Activated CD4-positive, alpha-beta T cell treated with anti-CD3 and anti-CD28 coated beads for 36 hours (primary cell): ENCODE measurements at places on chromosomes 7 and 10.

DNA sequence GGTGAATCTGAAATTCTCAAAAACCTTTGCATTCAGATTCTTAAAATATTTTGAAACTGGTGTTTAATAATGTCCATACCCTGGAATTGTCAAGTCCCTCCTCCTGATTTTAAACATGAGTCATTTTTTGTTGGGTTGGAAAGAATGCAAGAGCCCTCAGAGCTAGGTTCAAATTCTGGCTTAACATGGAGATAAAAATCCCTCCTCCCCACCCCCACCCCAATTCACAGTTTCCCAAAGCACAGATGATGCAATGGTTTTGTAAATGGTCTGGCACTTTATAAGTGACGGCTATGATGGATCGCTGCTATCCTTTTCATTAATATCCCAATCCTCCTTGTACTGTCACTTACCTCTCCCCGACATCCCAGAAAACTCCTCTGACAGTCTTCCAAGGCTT is 332.8 kb downstream of the PLXNA4 start:
- H3K4me1 ChIP-seq: no peaks in the 10 kb centered on the region
- H3K4me3 ChIP-seq: no peak overlapping the region
- peaks cover 10% of the 10 kb centered on the region for H3K27me3 ChIP-seq
- no peaks in the 10 kb centered on the region for H3K36me3 ChIP-seq

DNA sequence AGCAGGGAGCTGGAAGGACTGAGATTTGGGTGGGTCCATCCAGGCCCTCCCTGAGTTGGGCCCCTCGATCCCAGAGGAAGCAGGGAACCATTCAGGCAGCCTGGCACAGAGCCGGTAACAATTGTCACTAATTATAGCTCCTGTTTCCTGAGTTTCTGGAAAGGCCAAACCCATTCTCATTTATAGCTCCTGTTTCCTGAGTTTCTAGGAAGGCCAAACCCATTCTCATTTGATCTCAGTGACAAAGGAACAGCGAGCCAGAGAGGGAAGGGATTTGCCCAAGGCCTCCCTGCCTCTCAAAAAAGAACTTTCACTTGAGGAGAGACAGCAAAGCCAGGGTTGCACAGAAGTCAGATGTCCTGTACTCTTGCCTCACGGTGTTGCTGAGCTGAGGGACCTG is 521.9 kb downstream of the TYW1 start:
- no peak for DNase-seq
- H3K4me3 ChIP-seq: no peak overlapping the region
- no peaks in the 10 kb centered on the region for H3K36me3 ChIP-seq
- H3K27me3 ChIP-seq: no peaks in the 10 kb centered on the region

- DNase-seq: no peak
- no peaks in the 10 kb centered on the region for H3K36me3 ChIP-seq
- H3K4me3 ChIP-seq: no peak overlapping the region
- no peak overlapping the region for H3K27ac ChIP-seq
- peaks cover 6% of the 10 kb centered on the region for H3K27me3 ChIP-seq
- H3K4me1 ChIP-seq: no peaks in the 10 kb centered on the region
Observed at GRCh38 chr10:126087796-126088505, 191.6 kb downstream of the FANK1 start.

DNA sequence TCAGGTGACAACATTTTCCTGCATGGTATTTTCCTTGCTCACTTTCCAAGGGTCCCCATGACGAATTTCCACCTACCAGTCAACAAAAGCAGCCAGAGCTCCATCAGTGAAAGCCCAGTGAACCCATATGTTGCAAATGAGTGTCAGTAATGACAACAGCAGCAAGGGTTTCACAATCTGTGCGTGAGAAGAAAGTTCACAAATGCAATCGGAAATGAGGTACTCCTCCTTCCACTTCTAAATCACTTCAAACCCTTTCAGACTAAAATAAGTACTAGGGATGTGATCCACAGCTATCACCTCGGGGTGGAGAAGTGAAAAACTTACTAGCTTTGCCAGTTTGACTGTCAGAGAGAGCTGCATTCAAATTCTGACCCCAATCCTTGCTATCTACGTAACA is 55.6 kb upstream of the BET1 start:
- no peak overlapping the region for H3K27ac ChIP-seq
- peaks cover 26% of the 10 kb centered on the region for H3K27me3 ChIP-seq
- no peak overlapping the region for H3K4me3 ChIP-seq
- peaks cover 16% of the 10 kb centered on the region for H3K4me1 ChIP-seq

GRCh38 chr10:78210548-78210947 is 176.9 kb downstream of the RPS24 start:
- peaks cover 4% of the 10 kb centered on the region for H3K27me3 ChIP-seq
- H3K4me1 ChIP-seq: peaks cover 2% of the 10 kb centered on the region
- no peak overlapping the region for H3K27ac ChIP-seq

DNA sequence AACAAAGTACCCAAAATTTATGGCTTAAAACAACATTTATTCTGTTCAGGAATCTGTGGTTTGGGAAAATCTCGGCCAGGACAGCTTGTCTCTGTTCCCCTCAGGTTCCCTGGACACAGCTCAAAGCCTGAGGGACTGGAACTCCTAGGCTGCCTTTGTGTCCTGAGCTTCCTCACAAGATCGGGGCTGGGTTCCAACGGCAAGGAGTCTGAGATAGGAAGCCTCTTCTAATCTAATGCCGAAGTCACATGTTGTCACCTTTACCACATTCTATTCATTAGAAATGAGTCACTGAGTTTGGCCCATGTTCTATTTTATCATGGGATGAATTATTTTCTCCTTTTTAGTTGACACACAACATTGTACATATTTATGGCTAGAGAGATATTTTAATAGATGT is 80.5 kb downstream of the ANKRD26 start:
- DNase-seq: no peak
- H3K36me3 ChIP-seq: peaks cover 13% of the 10 kb centered on the region

GRCh38 chr7:150830937-150831336 is 21.4 kb upstream of the AOC1 start:
- no peak overlapping the region for H3K27ac ChIP-seq
- no peaks in the 10 kb centered on the region for H3K36me3 ChIP-seq
- H3K4me1 ChIP-seq: no peaks in the 10 kb centered on the region
- H3K4me3 ChIP-seq: no peak overlapping the region

DNA sequence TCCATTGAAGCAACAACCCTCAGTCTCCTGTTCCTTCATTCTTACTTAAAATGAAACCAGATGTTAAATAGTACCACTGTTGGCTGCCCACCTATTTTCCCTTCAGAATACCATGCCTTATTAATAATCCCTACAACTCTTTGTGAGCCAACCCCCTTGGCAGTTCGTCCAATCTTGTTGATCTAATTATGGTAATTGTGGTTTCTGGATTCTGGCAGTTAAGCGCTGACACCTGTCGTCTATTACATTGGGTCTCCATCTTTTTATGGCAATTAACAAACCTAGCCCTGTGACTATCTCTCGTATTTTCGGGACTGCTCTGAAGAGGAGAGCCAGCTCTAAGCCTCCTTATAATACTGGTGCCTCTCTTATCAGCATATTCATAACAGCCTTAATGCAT is 432.0 kb downstream of the ATRNL1 start:
- no peak for DNase-seq
- no peak overlapping the region for H3K27ac ChIP-seq
- no peak overlapping the region for H3K4me3 ChIP-seq
- H3K36me3 ChIP-seq: no peaks in the 10 kb centered on the region
- H3K27me3 ChIP-seq: no peaks in the 10 kb centered on the region

DNA sequence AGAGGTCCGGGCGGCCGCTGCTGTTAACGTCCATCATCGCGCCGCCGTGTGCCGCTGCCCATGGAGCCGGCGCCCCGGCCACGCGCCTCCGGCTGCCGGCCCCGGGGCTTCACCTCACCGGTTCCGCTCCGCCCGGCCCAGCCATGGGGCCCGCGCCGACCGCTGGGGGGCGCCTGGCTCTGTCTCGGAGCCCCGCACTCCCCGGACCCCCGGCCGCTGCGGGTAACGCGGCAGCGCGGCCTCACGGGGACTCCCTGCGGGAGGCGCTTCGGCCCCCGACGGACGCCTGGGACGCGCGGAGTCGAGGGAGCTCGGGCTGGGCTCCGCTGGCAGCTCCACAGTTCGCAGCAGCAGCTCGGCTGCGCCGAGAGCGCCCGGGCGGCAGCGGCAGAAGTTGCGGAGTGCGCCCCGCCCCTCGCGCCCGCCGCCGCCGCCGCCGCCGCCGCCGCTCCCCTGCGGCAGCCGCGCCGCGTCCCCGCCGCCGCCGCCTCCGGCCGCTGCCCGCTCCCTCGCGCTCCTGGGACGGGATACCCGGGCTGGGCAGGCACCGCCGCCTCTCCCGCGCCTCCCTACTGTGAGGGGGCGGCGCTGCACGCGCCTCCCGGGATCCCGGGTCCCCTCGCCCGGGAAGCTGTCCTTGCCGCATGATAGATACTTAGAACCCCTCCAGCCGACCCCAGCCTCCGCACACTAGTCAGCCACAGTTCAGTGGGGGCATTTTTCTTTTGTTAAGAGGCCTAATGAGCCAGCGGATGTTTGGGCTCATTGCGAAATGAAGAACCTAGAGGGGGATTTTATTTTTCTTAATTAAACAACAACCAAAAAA is at the start of gene HTR7:
Gene HTR7 (minus strand): TSS at position 405 of the 826 bp plus-strand sequence. CDS start 368 bp downstream, at position 37.
- no peak within 1 kb of the TSS for H3K27ac ChIP-seq
- DNase-seq: peak; percentile 66
- peaks cover 9% of the 10 kb centered on the region for H3K4me1 ChIP-seq

GRCh38 chr7:121275204-121275603 is 53.6 kb upstream of the WNT16 start:
- peaks cover 38% of the 10 kb centered on the region for H3K27me3 ChIP-seq
- no peak overlapping the region for H3K27ac ChIP-seq
- DNase-seq: no peak
- no peak overlapping the region for H3K4me3 ChIP-seq

- H3K27ac ChIP-seq: no peak overlapping the region
- no peaks in the 10 kb centered on the region for H3K36me3 ChIP-seq
- no peak for DNase-seq
- H3K4me3 ChIP-seq: no peak overlapping the region
- H3K4me1 ChIP-seq: peaks cover 16% of the 10 kb centered on the region
Observed at GRCh38 chr7:101021703-101022102, 1.8 kb downstream of the MUC17 start.

- peaks cover 1% of the 10 kb centered on the region for H3K27me3 ChIP-seq
- H3K27ac ChIP-seq: no peak overlapping the region
- no peaks in the 10 kb centered on the region for H3K36me3 ChIP-seq
- H3K4me1 ChIP-seq: peaks cover 17% of the 10 kb centered on the region
- DNase-seq: no peak
Observed at GRCh38 chr7:34727464-34727995, 69.5 kb downstream of the NPSR1 start.

GRCh38 chr7:5519515-5519928 is 95.9 kb upstream of the TNRC18 start:
- DNase-seq: no peak
- no peaks in the 10 kb centered on the region for H3K27me3 ChIP-seq

DNA sequence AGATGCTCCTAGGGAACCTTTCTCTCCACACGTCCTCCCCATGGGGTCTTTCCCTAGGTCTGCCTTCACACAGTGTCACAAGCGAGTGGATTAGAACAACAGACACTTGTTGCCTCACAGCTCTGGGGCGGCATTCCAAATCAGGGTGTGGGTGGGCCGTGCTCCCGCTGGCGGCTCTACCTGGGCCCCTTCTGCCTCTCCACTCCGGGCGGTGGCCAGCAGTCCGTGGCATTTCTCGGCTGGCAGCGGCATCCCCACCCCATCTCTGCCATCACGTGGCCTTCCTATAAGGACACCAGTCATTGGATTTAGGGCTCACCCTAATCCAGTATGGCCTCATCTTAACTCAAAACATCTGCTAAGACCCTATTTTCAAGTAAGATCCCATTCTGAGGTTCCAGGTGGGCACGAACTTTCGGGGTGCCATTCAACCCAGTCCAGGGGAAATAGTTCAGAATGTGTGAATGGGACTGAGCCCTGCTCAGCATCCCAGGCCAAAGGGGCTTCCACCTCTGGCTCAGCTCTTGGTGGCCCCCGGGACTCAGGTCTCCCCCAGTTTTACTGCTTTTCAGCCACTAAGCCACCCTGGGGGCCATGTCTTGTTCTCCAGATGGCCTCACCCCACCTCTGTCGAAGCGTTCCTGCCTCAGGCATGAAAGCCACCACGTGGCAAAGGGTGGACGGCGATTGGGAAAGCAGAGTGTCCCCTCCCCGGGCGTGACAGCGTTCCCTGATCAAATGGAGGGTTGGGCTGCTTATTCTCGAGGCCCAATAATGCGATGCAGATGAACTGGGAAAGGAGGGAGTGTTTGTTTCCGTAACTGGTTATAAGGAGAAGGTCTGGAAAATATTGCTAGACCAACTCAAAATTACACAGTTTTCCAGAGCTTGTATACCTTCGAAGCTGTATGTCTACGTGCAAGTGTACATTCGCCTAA is 350.0 kb downstream of the GLRX3 start:
- no peaks in the 10 kb centered on the region for H3K27me3 ChIP-seq
- H3K4me1 ChIP-seq: no peaks in the 10 kb centered on the region
- no peak overlapping the region for H3K27ac ChIP-seq
- H3K4me3 ChIP-seq: no peak overlapping the region
- no peaks in the 10 kb centered on the region for H3K36me3 ChIP-seq
- DNase-seq: no peak

- DNase-seq: no peak
- peaks cover 13% of the 10 kb centered on the region for H3K4me1 ChIP-seq
- no peak overlapping the region for H3K27ac ChIP-seq
- no peak overlapping the region for H3K4me3 ChIP-seq
Observed at GRCh38 chr10:70135684-70136083, 3.1 kb upstream of the AIFM2 start.

DNA sequence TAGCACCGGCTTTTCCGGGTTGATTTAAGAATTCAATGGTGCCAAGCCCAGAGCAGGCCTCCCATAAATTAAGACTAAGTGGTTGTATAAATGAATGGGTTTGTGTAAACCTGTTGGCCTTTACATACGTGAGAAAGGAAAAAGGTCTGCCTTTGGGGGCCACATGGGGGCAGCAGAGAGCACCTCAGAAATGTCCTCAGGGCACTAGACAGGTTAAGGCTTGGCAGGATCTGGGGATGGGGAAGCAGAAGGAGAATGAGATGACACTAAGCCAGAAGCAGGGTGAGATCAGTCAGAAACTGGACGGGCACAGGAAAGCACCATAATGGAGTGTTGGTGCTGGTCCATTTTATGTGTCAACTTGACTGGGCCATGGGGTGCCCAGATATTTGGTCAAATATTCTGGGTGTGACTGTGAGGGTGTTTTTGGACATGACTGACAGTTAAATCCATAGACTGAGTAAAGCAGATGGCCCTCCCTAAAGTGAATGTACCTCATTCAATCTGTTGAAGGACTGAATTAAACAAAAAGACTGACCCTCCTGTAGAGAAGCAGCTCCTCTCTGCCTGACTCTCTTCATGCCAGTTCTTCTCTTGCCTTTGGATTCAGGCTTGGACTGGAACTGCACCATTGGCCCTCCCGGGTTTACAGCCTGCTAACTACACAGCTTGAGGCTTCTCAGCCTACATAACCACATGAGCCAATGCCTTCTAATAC is 58.9 kb downstream of the FRMPD2 start:
- H3K36me3 ChIP-seq: no peaks in the 10 kb centered on the region
- H3K27me3 ChIP-seq: peaks cover 5% of the 10 kb centered on the region
- peak; percentile 72 for DNase-seq
- H3K4me1 ChIP-seq: no peaks in the 10 kb centered on the region

DNA sequence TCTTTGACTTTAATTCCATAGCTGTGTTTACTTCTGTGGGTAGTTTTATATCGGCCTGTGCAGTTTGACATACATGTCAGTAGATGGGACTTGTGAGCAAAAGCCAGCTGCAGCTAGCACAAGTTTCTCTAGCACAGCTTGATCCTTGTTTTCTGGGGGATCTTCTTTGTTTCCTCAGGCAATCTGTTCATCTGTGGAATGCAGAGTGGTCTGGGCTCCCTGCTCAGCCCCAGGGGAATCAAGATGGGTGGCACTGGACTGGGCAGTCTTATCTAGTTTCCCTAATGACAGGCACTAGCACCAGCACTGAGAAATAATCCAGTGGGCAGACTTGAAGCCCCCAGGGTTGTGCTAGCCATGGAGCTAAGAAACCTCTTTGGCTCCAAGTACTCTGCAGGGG is 40.8 kb downstream of the CYP2C19 start:
- H3K27ac ChIP-seq: no peak overlapping the region
- H3K4me1 ChIP-seq: no peaks in the 10 kb centered on the region
- H3K27me3 ChIP-seq: no peaks in the 10 kb centered on the region
- no peak for DNase-seq
- H3K4me3 ChIP-seq: no peak overlapping the region
- no peaks in the 10 kb centered on the region for H3K36me3 ChIP-seq
